ENCODE measurements at places on chromosomes 4 and X. TPM values are rescaled to one million over a fixed set of nuclear protein-coding genes. Genes with fewer than 3 reads are reported as not detected.

The FGD1 gene
- total RNA-seq: 8.5 TPM

The SYNPO2 gene
- 10.3 TPM for total RNA-seq

The VAMP7 gene
- total RNA-seq: 30.5 TPM

The DMP1 gene
- total RNA-seq: not detected

The IL1RAPL1 gene
- total RNA-seq: 0.39 TPM

The SPATA4 gene
- total RNA-seq: 0.20 TPM

The CXCL6 gene
- total RNA-seq: 0.59 TPM

The FAM13A gene
- total RNA-seq: 27.4 TPM

The BTK gene
- total RNA-seq: not detected

The NPY2R gene
- under 0.01 TPM for total RNA-seq

The SSX1 gene
- not detected for total RNA-seq

The ARSJ gene
- total RNA-seq: 27.2 TPM

The ETDA gene
- not detected for total RNA-seq

The MUC7 gene
- total RNA-seq: not detected

The APLN gene
- 0.78 TPM for total RNA-seq

The CXCL11 gene
- total RNA-seq: not detected

The ERCC6L gene
- total RNA-seq: 9.8 TPM

The C4orf54 gene
- total RNA-seq: not detected

The ARL9 gene
- under 0.01 TPM for total RNA-seq

Measured in subcutaneous preadipocyte (primary cell).